ENCODE measurements at places on chromosomes 12 and 14. TPM values are rescaled to one million over a fixed set of nuclear protein-coding genes. Genes with fewer than 3 reads are reported as not detected.

DNA sequence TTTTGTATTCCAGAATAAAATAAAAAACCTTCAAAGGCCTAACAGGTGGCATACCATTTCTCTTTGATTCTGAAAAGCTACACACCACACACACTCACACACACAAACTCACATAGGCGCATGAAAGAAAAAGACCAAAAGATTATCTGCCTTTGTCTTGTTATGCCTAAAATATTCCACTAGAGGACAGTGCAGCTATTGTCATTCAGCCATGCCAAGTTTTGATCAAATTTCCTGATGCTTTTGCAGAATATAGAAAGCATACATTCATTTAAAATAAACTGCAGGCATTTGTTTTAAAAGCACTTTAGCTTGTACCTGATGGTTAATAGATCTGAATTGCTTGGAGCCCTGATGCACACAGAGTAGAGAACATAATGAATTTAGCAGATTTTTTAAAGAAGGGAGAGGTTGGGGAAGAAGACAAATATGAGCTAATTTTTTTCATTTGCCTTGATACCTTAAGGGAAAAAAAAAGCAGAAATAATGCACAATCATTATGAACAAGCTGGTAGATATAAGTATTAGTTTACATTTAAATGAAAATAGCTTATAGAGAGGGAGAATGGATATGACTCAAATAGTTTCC lies 1766.9 kb upstream of the SEL1L start:
- no peak overlapping the region for H3K27ac ChIP-seq
- H3K27me3 ChIP-seq, result no peaks in the 10 kb centered on the region
- no peak overlapping the region for H3K4me3 ChIP-seq
- DNase-seq, result no peak
- H3K36me3 ChIP-seq, result no peaks in the 10 kb centered on the region
- no peaks in the 10 kb centered on the region for H3K4me1 ChIP-seq

- H3K27ac ChIP-seq, result peak overlapping the region; percentile 60
- H3K27me3 ChIP-seq, result no peaks in the 10 kb centered on the region
- H3K36me3 ChIP-seq, result no peaks in the 10 kb centered on the region
- no peak overlapping the region for H3K4me3 ChIP-seq
- peak; percentile 36 for DNase-seq
Measured at GRCh38 chr14:68749487-68750475, 43.1 kb downstream of the ZFP36L1 start.

DNA sequence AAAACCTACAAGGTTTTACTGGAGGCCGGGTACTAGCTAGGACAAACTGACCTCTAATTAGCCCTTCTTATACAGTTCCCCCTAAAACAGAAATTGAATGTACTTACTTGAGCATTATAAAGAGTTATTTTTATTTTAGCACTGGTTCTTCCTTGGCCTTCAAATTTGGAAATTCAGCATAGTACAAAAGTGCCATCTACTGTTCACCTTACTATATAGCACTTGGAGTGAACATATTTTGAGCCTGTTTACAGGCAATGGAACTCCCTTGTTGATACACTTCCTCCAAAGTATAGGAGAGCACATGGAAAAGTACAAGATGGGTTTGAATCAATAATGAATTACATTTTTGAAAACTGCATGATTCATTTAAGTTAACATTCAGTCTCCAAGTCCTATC lies 3.9 kb upstream of the POC1B start:
- DNase-seq, result peak; percentile 39
- H3K4me1 ChIP-seq, result no peaks in the 10 kb centered on the region
- no peak overlapping the region for H3K27ac ChIP-seq
- no peak overlapping the region for H3K4me3 ChIP-seq
- H3K27me3 ChIP-seq, result no peaks in the 10 kb centered on the region

DNA sequence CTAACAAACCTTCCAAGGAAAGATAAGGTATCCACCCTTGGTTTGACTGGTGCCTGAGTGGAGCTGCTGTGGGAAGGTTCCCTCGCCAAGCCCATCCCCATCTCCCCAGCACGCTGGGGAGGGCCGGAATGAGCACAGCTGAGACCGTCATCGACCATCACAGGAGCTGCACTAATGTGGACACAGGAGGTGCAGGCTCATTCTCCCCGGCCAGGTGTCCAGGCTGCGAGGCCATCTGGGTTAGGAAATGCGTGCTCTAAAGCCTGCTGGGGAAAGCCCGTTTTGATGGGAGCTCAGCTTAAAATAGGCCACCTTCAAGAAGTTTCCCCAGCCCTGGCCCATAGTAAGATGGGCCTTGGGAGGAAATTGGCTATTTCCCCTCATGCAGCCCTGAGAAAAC lies 35.2 kb upstream of the FOXN3 start:
- no peak overlapping the region for H3K4me3 ChIP-seq
- no peak for DNase-seq
- H3K27ac ChIP-seq, result no peak overlapping the region
- H3K4me1 ChIP-seq, result no peaks in the 10 kb centered on the region
- no peaks in the 10 kb centered on the region for H3K36me3 ChIP-seq

SLC24A4 gene
- not detected for total RNA-seq

GLIPR1L2 gene
- total RNA-seq, result not detected

Data from K562 (cell line).